ENCODE measurements at places on chromosomes 7 and 10.
A peak's percentile ranks its signal among the peaks of the same experiment; 100 is the strongest.

DNA sequence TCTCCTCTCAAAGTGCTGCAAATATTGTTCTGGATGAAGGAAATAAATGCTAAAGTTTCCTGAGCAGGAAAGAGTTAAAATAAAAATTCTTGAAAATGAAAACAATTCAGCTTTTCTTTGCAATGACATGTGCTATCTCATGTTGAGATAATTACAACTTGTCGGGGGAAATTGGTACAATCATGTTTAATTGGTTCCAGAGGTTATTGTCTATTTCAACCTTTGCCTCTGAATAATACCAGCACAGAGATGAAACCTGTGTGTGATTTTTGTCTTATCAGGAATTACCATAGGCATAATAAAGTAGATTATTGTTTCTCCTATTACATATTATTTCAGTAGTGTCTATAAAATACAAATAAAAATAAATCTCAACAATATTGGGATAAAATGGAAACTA, 305.0 kb downstream of the XPNPEP1 start:
- no peak for DNase-seq

DNA sequence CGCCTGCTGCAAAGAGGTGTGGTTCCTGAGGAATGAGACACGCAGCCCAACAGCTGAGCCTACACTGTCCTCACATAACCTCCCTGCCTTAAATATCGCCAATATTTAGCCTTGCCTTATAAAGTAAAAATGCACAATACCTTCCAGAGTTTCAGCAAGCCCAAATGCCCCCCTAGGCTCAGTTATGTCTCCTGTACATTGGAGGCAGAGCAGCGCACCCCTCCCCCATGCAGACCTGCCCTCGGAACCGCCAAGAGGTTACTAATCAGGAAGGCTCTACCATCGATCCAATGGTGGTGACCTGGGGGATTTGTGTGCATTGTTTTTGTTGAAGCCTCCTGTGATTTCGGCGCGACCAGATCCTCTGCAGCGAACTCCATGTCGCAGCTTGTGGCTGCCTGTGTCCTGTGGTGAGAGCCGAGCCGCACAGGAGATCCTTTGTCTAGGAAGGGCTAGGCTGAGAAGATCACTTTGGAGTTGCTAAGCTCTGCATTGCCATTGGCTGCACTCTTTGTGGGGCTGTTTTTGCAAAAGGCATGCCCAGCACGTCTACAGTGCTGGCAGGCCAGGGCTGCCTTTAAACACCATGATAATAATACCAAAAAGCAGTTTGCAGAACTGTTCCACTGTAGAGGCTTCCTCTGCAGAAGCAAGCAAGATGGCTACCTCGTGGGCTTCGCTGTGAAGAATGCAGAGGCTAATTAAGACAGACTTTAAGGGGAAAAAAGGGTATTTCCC, 40.1 kb downstream of the TET1 start:
- DNase-seq = peak; percentile 1

DNA sequence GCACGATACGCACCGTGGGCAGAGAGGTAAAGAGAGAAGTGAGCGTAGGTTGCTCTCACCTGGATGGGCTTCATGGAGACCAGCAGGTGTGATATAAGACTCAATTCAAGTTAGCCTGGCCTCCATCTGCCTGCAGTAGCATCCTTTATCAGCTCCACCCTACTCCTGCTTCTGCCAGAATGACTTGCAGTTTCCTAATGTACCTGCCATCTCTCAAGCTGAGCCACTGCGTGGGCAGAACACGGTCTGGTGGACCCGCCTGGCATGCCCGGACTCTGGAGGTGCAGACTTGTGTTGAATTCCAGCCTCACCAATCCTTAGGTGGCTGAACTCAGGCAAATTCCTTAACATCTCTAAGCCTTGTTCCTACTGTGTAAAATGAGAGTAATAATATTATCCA, 64.3 kb downstream of the STEAP1B start:
- DNase-seq = no peak

DNA sequence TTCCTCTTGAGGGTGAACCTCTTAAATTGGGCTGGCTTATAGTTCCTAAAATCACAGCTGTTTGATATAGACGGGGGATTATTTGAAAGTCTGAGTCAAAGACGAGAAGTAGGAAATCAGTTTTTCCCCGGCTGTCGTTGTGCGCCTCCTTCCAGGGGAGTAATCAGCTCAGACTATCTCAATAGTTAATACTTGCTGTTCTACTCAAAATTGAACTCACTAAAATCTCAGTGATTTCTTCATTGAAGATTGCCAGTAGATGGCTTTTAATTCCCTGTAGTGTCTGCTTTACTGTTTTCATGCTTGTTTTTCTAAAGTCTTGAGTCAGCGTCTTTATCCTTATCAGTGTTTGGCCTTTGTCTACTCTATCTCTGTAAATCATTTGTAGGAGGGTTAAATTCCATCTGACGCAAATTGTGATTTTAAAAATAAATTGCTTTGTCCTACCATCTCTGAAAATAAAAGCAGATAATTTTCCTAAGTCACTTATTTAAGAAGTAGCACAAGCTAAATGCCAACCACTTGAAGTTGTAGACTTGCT, 47.3 kb downstream of the CNNM2 start:
- no peak for DNase-seq

GRCh38 chr7:93894966-93895640, 4.5 kb upstream of the TFPI2 start:
- no peak for DNase-seq

- DNase-seq = no peak
Observed at GRCh38 chr10:121999301-121999700, 10.3 kb downstream of the TACC2 start.
